ENCODE measurements at places on chromosomes 7 and 10.

DNA sequence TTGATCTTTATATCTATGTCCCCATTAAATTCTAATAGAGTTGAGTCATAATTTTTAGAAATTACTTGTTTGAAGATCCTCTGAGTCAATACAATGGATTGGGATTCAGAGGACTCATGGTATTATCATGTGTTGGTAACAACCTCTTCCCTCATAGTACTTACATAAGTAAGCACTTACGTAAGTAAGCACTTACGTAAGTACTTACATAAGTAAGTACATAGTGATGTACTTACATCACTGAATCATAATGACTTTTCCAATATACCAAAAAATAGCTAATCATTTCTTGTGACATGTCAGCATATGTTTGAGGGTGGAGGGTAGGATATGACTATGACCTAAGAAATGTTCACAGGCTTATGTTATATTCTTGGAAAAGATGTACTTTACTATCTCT is 740.5 kb downstream of the SORCS1 start:
- DNase-seq = no peak

DNA sequence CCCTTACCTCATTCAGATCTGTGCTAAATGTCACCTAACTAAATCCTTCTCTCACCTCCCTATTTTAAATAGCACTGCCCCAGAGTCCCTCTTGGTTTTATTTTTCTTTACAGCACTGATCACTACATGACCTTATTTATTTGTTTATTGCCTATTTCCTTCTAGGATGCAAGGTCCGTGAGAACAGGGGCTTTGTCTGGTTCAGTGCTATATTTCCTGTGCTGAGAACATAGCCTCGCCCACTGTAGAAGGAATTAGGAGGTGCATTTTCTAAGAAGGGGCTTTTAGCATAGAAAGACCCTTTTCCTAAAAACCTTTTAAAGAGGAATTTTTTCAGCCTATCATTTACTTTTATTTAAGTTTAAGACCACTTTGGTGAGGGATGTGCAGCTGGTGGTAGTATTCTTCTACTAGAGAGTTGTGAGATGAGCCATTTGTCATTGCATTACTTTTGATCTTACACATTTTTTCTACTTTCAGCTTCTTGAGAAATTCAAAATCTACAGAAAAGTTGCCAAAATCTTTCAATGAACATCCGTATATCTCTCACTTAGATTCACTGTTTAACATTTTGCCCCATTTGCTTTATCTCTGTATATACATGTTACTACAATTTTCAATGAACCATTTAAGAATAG is 13.5 kb upstream of the PCGF5 start:
- DNase-seq = no peak

DNA sequence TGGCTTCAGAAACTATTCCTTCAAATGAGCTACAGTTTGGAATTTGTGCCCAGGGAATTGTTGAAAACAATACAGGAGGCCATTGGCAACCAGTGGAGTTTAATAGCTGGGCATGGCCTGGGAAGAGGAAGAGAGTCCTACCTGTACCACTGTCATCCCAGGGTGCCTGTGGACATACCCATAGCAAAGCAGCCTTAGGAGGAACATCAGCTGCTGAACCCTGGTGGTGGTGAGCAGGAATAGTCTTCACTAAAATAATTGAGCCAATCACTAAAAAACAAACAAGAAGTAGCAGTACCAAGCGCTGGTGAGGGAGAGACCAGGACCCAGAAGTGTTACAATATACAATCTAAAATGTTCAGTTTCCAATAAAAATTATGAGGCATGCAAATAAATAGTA is 14.5 kb downstream of the IGFBP1 start:
- DNase-seq = no peak

DNA sequence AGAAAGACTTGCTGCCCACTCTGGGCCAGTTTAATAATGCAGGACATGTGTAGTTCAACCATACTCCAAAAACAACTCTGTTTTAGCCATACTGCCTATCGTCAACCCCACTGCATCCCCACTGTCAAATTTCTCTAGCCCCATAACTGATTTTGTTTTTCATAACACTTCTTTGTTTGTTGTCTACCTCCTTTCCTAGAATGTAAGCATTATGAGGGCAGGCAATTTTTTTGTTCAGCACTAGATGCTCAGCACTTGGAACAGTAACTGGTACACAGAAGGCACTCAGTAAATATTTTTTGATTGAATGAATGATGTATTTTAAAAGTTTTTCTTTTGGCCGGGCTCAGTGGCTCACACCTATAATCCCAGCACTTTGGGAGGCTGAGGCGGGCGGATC is 183.8 kb upstream of the MKLN1 start:
- DNase-seq = no peak

DNA sequence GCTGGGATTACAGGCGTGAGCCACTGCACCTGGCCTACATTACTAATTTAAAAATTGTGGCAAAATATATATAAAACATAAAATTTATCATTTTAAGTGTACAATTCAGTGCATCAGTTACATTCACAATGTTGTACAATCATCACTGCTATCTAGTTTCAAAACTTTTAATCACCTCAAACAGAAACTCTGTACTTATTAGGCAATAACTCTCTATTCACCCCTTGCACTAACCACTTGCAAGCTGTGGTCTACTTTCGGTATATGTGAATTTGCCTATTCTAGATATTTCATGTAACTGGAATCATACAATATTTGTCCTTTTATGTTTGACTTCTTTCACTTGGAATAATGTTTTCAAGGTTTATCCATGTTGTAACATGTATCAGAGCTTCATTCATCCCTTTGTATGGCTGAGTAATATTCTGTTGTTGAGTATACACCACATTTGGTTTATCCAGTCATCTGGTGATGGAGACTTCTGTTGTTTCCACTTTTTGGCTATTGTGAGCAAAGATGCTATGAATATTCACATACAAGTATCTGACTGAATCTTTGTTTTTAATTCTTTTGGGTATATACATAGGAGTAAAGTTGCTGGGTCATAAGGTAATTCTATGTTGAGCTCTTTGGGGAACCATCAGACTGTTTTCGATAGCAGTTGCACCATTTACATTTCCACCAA is 14.3 kb upstream of the ELOVL3 start:
- DNase-seq = no peak

GRCh38 chr10:17904564-17904963 is 47.2 kb upstream of the SLC39A12 start:
- no peak for DNase-seq

GRCh38 chr10:61721431-61721830 is 58.7 kb downstream of the CABCOCO1 start:
- DNase-seq = no peak

DNA sequence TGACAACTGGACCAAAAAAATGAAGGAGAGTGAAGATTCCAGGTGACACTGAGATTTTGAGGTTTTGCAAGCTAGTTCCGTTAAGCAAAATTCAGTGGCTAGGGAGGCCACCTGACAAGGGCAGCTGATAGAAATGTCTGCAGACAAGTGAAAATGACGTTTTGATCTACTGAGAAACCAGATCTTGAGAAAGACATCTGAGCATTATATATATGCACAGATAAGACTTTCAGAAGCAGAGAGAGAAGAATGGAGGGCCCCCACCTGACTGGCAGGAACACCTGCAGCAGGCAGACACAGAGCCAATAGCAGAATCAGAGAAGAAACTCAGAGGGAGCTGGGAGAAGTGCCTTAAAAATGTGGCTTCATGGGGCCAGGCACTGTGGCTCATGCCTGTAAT is 76.1 kb upstream of the LRGUK start:
- no peak for DNase-seq

- DNase-seq = no peak
These were observed 222.3 kb downstream of the KIF20B start for GRCh38 chr10:89923661-89924060.

DNA sequence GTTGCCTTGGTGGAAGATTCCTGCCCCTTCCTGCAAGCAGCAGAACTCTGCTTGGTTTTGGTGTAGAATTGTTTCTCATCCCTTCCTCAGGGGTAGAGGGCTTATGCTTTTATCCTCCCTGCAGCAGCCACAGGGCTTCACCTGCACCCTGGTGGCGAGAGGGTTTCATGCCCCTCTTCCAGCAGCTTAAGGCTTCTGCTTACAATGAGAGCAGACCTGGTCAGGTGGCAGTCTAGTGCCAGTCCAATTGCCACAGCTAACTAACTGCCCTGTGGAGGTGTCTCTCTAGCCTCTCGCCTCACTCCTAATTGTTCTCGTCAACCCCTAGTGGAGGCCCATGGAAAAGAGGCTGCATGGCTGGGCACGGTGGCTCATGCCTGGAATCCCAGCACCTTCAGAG is 19.3 kb downstream of the ACBD7 start:
- DNase-seq = no peak

DNA sequence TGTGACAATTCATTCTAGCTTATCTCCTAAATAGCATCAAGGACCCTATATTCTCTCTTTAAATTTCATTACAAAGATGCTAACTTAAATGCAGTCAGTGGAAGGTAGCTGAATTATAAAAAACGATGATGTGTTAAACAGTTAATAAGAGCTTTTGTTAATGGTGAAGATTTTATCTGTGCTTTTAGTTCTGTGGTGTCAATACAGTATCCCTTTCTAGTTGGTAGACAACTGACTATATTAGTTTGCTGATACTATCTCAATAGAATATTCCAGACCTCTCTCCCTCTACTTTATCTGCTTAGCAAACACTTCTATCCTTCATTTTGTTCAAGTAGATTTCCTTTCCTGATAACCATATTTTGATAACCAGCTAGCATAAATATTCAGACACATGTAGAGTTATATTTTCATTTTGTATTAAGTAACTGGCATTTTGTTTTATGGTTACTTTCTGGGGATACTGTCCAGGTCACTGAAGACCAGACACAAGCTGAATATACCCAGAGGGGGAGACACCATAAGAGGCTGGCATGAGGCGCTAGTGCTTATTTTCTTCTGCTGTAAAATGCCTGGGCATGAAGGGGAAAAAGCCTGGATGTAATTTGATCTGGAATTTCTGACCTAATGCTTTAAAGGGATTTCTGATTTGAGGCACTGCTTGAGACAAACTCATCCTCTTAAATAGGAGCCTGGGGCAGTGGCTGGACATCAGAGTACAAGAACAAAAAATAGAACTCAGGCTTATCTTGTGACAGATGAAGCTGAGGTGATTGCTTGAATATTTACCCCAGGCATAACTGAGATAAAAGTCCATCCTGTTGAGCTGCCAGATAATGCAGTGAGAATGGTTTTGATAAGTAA is 197.5 kb downstream of the MALRD1 start:
- no peak for DNase-seq

GRCh38 chr7:99876491-99876890 is 342 bp downstream of the OR2AE1 start:
- DNase-seq = no peak

DNA sequence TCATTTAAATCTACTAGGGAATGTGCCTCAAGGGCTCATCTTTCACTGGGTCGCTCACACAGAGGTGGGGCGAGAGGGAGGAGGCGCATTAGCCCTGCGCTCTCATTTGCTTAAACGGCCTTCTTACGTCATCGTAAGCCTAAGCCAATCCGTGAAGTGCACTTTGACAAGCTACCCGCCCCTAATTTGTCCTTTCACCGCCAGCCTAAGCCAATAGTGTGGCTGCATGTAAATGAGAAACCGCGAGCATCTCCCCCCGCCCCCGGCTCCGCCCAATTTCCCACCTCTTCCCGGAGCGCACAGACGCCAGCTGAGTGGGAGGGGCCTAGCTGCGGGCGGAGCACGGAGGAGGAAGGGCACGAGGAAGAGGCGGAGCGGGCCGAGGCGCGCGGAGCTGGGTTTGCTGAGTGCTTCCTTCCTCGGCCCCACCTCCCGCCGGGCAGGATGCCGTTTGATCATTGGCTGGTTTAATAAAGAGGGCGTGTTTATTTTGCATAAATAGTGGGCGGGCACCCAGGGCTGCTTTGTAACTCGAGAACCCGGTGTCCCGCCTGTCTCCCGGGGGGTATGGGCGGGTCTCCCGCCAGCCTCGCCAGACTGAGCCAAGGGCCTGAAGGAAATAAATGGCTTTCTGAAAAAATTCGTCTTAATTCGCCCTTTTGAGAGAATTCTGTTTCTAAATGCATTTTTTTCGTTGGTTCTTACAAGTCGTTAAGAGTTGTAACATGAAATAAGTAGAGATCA is 289.6 kb upstream of the NFE2L3 start:
- peak; percentile 30 for DNase-seq

DNA sequence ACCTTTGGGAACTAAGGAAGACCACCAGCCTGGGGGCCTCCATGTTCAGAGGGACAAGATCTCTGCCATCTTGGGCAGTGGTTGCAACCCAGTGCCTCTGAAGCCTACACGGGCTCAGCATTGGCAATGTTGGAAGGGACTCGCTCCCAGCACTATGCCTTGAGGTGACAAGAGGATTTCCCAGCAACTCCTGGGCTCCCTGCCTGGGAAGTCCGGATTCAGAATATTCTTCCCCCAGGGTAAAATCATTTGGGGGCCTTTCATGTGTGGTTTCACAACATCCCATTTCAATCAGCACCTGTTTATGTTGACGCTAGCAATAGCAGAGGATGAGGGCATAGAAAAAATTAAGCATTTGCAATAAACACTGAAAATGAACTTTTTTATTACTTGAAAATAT is 509.8 kb upstream of the MGMT start:
- DNase-seq = no peak

- DNase-seq = no peak
These were observed 207.3 kb upstream of the POT1 start for GRCh38 chr7:125136755-125137532.

DNA sequence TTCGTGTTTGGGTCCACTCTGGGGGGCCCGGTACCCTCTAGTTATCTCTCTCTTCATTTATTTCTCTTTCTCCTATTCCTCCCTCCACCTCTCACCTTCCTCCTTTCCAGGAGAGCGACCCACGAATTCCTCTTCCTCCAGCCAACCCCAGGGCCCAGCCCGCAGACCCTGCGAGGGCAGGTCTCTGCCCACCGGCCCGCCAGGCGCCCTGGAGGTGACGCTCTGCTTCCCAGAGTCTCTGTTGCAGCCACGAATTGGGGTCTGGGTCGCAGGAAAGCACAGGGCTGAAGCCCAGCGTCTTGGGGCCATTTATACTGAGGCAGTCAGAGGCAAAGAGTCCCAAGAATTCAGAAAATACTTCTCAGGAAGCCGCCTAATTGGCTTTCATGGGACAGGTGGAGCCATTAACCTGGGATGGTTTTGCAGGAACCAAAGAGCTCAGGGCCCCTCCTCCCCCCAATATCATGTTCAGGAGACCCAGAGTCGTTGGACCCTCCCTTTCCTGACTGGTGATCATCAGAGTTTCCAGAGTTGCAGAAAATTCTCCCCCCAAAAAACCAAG is 2.7 kb upstream of the EN2 start:
- DNase-seq = no peak

GRCh38 chr7:142405122-142405765 is 147.4 kb upstream of the PRSS58 start:
- DNase-seq = no peak
